ENCODE measurements at places on chromosomes 3 and 15.

- no peak for DNase-seq
Measured at GRCh38 chr15:101597360-101597928, 54.7 kb downstream of the TM2D3 start.

DNA sequence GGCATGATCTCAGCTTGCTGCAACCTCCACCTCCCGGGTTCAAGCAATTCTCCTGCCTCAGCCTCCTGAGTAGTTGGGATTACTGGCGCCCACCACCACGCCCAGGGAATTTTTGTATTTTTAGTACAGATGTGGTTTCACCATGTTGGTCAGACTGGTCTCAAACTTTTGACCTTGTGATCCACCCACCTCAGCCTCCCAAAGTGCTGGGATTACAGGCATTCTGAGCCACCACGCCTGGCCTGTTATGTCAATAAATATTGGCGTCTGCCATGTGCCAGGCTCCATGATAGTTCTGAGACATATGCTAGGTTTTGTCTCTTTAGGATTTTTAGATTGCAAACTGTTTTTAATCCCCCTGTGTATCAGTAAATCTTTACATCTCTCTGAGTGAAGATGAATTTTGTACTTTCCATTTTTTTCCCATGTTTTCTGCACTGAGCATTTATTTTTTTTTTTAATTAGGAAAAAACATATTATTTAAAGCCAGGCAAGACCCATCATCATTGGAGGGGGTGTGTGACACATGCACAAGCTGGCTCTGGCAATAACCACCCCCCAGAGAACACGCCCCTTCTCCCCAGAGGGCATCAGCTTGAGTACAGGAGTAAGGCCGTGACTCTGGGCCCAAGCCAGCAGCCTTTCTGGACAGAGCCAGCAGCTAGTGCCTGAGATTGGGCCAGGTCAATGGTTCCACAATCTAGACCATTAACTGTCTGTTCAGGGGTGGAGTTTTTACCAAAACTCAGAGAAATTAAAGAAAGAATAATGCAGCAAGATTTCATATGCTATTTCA is 51.0 kb upstream of the ATP1B3 start:
- DNase-seq, result peak; percentile 25

DNA sequence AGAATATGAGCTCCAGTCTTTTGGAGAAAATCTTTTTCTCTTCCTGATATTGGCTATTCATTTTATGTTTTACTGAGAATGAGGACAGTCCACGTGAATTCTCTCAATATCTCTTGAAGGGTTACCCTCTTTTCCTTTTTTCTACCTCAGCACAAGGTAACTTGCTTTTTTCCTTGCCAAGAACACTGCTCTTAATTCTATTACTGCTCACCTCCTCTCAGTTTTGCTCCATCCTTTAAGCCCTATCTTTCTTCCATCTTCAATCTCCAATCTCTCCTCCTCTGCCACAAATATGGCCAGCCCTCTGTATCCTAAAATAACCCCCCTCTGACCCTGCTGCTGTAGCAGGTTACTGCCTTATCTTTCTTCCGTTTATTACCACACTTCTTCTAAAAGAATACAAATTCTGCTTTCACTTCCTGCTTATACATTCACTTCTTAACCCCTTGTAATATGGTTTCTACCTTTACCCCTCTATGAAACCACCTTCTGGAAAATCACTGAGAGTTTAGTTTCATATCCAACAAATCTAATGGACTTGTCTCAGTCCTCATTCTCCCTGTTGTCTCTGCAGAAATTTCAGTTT is 89.0 kb downstream of the NFKBIZ start:
- no peak for DNase-seq

DNA sequence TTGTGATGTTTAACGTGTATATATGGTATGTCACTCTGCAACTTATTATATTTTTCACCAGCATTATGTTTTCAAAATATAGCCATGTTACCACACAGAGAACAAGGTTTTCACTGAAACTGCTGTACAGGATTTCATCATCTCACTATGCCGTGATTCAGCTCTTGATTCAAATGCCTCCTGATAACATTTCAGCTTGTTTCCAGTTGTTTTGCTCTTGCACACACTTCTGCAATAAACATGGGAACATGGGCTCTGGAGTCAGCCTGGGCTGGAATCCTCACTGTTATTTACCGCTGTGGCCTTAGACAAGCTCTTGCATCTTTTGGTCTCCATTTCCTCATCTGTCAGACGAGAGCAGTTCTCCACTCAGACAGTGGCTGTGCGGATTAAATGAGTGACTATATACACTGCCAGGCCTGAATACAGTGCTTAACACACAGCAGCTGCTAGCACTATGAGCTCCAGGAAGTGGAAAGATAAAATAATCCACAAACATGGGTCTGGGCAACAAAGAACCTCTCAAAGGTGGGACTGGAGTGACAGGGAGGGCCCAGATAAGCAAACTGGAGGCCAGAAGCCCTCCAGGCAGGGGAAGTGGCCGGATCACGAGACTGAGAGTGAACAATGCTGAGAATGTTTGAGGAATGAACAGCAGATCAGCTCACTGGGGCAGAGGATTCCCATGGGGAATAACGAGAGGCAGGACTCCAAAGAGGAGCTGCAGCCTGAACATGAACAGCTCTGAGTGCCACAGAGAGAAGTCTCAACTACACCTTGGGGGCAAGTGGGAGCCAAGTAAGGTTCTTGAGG is 17.7 kb downstream of the NTRK3 start:
- peak; percentile 14 for DNase-seq

GRCh38 chr15:31265871-31266711 is 60.5 kb upstream of the KLF13 start:
- no peak for DNase-seq

- no peak for DNase-seq
Measured at GRCh38 chr15:89168316-89168833, 53.0 kb downstream of the RLBP1 start.

- DNase-seq, result no peak
Measured at GRCh38 chr3:46539443-46540005, 26.6 kb downstream of the LRRC2 start.

DNA sequence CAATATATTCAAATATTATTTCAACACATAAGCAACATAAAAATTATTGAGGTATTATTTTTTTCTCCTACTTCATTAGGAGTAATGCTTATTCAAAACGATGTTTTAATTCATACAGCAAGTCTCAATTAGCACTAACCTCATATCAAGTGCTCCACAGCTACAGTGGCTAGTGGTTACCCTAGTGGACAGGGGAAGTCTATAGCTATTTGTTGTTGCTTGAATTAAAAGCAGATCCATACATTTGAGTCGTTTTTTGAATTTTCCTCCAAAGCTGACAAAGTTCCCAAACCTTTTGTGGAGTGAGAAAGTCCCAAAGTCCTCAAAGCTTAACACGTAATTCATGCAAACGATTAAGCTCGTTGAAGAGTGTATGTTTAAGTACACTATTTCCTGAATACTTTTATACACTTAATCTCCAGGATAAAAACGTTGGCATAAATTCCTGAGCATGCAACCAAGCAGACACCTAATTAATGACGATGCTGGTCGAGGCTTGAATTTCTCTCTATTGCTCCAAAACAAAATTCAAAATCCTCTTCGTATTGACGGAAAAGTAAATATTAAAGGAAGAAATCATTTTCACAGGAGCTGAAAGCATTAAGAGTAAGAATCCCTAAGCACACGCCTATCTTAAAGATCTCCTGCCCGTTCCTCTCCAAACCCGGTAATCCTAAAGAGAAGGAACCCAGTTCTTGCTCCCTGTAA is 985 bp downstream of the VPS13C start:
- peak; percentile 16 for DNase-seq

DNA sequence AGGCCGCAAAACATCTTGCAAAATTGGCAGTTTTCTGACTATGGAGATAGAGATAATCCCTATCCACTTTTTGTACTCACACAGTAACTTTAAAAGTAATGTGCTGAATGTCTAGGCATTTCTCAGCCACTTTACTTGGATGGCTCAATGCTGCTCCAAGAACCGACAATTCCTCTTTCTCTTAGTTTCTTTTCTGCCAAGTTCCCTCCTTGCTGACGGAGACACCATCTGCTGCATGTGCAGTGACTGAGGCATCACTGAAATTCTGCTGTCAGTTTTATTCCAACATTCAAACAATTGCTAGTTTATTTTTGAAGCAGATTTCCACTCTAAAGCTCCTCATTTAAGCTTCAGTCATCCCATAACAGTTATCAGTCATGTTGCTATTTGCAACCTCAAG is 116.0 kb upstream of the RBMS3 start:
- DNase-seq, result no peak

DNA sequence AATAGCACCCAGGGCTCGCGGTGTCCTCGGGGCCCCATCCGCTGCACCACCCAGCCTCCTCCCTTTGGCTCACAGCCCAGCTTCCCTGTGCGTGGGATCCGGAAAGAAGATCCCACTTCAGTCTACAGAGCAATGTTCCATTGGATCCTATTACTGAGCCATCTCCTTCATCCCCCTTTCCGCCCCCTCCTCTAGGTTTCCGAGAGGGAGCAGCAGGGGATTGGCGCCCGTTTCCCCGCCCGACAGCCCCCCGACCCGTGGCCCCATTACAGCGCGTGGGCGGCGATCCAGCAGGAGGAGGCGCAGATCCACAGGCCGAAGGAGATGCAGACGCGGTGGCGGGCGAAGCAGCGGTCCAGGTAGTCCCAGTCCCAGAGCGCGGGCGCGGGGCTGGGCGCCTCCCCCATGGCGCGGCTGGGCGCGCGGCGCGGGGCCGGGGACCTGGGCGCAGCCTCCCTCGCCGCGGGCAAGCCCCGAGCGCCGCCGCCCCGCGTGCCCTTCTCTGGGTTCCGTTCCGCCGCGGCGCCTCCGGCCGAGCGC is 340 bp downstream of the TMEM44 start:
- DNase-seq, result peak; percentile 30

GRCh38 chr3:184783319-184783718 is 28.6 kb upstream of the VPS8 start:
- DNase-seq, result no peak

DNA sequence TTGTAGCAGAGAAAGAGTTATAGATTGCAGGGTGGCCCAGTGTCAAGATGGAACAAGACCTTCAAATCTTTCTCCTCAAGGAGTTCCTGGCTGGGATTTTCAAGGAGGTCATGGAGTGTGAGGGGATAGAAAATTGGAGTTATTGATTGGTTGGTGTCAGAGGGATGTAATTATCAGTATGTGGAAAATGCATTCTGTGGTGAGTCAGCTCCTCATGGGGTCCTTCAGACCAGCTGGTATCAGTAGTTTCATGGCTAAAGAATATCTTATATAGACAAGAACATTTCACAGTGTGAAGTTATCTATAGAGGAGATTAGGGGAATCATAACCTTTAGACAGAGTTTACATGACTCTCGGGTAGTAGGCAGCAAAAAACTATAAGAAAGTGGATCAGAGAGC is 1114.0 kb upstream of the GBE1 start:
- no peak for DNase-seq

DNA sequence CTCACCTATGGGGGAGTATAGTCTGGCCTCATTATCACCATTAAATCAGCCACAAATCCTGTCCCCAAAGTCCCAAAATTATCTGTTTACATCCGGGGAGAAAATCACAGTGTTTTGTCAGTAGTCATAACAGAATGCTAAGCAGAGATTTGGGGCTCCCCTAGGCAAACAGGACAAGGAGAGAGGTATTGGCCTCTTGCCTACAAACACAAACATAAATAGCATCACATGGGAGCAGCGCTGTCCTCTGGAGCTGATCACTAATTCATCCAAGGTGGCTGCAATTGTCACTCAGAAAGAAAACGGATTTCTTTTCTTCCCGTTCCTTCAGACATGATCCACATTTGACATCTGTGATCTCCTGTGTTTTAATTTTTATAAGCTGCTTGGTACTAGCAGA is 1028.1 kb downstream of the NTRK3 start:
- DNase-seq, result no peak

DNA sequence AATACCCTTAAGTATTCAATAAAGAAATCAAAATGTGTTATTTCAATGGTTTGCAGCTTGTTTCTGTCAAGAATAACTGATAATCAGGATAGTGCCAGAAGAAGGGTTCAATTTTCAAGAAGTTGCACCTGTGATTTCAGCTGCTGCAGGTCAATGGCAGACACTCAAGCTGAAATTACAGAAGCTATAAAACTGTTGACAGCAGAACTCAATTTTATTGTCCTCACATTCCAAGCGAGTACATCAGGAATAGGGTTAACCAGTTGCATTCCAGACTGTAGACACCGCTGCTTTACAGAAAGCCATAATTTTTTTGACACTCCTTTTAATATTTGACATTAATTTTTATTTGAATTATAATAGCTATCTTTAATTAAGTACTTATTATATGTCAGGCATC is 364.1 kb downstream of the CGGBP1 start:
- no peak for DNase-seq

GRCh38 chr15:63056829-63057228 is 14.3 kb downstream of the TPM1 start:
- no peak for DNase-seq

DNA sequence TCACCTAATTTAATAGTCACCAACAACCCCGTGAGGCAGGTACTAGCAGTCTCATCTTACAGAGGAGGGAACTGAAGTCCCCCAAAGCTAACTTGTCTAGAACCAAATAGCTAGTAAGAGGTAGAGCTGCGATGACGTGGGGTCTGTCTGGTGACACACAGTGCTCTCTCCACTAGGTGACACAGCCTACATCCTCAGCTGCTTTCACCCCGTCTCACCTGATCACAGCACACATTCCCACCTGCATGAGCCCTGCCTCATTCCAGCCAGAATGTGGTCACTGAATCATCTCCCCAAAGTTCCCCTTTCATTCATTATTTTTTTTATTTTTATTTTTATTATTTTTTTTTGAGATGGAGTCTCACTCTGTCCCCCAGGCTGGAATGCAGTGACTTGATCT is 21.3 kb upstream of the MAGEF1 start:
- peak; percentile 73 for DNase-seq

- no peak for DNase-seq
Measured at GRCh38 chr15:69926006-69926405, 171.7 kb downstream of the TLE3 start.

- no peak for DNase-seq
Measured at GRCh38 chr3:192919901-192920300, 2.2 kb upstream of the MB21D2 start.

DNA sequence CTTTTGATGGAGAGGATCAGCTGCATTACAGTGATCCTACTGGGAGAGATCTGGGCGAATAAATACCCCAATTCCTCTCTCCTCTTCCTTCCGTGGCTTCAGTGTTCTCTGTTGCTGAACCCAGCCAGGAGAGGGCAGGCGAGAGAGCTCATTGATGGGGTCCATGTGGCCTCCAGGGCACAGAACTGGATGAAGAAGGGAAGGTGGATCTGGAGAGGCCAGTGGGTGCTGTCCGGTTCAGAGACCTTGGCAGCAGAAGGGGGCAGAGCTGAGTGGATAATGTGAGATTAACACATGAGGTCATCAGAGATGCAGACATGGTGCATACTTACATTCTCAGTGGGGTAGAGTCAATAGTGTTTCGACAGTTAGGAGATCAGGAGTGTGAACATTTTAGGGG is 193.6 kb downstream of the CLSTN2 start:
- DNase-seq, result peak; percentile 24

- DNase-seq, result no peak
Measured at GRCh38 chr15:94027581-94027980, 203.8 kb upstream of the MCTP2 start.

GRCh38 chr3:149599236-149599635 is 58.6 kb downstream of the WWTR1 start:
- DNase-seq, result no peak

Data from epithelial cell of esophagus (primary cell).